Occipital lobe (tissue), 3 donors: ENCODE measurements at places on chromosomes 6 and 20.

GRCh38 chr6:131060311-131060710 lies 2.7 kb downstream of the EPB41L2 start:
- no peak for DNase-seq

DNA sequence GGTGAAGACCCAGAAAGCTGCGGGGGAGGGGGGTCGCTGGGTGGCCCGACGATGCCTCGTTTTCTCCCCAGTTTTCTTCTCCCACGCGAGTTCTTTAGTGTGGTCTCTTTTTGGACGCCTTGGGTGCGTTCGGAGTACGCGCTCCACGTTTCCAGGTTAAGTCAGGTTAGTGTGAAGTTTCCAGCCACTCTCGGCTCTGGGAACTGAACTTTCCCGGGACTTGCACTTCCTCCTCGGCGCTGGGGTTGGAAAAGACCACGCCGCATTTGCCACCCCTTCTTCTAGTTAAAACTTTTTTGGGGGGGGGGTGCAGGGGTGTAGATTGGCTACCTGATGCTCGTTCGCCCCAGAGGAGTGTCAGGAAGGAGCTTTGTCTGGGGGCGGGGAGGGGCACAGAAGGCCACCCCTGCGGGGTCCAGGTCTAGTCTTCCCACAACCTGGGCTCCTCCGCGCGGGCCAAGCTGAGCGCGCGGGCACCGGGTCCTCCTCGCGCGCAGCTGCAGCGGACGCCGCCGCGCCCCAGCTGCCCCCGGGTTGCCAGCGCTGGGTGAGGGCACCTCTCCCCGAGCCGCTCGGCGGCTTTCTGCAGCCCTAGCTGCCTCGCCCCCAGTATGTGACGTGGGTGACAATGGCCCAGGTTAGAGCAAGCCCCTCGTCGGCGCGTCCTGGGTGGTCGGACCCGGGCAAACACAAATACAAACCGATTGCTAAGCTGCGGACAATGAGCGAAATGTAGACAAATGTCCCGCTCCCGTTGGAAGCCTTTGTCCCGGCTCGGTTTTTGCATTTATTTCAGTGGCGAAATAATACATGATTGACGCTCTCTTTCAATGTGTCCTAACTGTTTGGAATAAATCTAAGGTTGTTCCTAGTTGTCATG lies 1.7 kb upstream of the NKX2-2 start:
- DNase-seq = no peak

DNA sequence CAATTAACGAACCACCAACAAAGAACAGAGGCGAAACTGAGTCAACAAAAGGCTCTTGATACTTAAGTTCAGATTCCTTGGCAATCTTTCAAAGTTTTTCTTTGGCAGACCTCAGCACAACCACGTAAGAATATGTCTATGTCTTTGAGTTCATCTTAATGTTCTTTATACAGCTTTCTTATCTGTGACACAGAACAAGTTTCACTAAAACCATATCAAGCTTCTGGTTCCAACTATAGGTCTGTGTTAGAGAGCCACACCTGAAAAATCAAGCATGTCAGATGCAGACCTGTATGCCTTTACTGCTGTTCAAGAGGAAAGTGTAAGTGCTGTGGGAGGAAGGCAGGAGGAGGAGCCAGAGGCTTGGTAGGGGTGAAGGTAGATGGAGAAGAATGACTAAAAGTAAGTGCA lies 271.3 kb downstream of the KHDC1L start:
- no peak for DNase-seq

- DNase-seq = no peak
Observed at GRCh38 chr20:64223526-64224067, 32.0 kb upstream of the PCMTD2 start.

- DNase-seq = no peak
Observed at GRCh38 chr6:78308025-78308424, 559.3 kb upstream of the IRAK1BP1 start.

DNA sequence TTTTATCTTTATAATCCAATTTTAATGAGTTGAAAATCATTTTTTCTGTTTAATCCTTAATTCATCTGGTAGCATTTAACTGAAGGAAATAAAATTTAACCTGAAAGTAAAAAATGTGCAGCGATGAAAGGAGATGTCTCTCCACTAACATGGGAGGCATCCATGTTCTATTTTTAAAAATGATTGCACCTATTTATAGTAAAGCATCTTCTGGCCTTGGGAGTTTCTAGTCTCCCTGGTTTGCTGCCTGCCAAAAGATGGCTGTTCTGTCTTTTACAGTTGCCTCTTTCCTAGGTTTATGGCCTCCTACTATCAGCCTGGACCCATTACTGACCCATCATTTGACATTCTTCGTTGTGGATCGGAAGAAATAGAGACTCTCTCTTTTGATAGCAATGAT lies 143.0 kb downstream of the B3GAT2 start:
- DNase-seq = no peak

DNA sequence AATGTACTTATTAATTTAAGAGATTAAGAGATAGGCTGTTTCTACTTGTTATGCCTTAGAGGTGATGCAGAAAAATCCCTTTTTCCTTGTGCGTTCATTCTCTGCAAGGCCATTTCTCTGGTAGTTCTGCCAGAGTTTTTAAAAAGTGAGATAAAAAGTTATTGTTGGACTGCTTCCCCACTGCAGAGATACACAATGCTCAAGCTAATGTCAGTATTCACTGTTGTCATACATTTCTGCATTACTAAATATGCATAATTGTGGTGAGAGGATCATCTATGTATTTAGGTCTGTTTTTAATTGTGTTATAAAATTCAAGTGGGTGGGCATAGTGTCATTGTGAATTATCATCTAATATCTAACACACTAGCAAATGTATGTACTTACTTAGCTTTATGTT lies 600.4 kb downstream of the HTR1B start:
- DNase-seq = no peak

- no peak for DNase-seq
Observed at GRCh38 chr6:144139817-144140216, 10.5 kb upstream of the STX11 start.

GRCh38 chr6:45156075-45156474 lies 172.1 kb upstream of the RUNX2 start:
- no peak for DNase-seq

GRCh38 chr6:76633259-76633658 lies 560.8 kb upstream of the IMPG1 start:
- no peak for DNase-seq

GRCh38 chr6:125444006-125444923 lies 142.5 kb upstream of the HDDC2 start:
- no peak for DNase-seq

DNA sequence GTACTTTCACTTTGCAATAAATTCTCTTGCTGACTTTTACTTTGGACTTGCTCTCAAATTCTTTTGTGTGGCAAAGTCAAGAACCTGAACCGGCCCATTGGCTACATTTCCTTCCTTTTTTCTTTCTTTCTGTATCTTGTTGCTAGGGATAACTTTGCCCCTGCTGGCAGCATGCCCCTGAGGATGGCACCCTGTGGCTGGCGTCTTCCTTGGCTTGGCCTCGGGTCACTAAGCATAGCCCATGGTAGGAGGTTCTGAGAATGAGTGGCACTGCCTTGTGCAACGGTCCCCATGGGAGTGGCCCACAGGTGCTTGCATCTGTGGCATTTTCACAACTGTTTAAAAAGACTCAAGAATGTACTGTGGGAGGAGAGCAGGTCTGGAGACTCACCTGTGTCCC lies 14.0 kb upstream of the HLA-F start:
- no peak for DNase-seq

DNA sequence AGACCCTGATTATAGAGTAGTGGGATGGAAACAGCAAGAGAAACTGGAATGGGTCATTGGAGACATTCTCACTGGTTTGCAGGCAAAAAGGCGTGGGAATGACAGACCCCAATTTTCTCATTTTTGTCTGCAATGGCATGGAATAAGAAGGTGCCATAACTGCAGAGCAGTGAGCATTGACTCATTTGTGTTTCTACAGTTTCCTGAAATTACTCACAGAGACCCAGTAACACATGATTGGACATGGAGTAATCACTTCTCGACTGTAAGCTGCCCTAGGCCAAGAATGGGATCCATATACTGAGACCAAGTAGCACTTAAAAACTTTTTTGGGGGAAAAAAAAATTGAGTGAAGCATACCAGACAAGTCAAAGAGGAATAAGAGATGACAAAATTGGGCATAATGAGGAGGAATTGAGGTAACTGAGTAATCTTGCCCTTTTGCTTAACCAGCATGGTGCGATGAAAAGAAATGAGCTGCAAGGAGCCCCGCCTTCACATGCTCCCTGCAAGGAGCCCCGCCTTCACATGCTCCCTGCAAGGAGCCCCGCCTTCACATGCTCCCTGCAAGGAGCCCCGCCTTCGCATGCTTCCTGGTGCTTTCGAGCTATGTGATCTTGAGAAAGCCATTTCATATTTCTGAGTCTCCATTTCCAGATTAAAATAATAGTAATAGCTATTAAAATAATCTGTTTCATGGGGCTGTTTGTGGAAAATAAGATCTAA lies 44.1 kb downstream of the NHSL1 start:
- DNase-seq = no peak

DNA sequence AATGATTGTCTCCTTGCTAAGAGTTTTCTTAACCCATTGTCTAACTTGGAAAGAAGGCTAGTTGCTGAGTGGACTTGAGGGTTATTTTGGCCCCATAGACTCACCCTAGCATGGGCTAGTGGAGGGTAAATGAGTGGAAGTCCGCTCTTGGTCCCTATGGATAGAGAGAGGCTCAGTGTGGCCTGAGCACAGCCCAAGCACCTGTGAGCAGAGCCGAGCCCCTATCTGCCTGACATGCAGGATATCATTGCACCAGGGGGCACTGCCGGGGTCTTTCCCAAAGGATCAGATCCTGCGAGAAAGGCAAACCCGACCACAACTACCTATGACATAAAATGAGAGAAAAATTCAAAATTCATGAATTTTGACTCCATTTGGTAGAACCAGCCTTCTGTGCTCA lies 70.6 kb upstream of the GGTLC1 start:
- DNase-seq = no peak

GRCh38 chr20:57389695-57390603 lies 1.2 kb upstream of the RBM38 start:
- DNase-seq = no peak

DNA sequence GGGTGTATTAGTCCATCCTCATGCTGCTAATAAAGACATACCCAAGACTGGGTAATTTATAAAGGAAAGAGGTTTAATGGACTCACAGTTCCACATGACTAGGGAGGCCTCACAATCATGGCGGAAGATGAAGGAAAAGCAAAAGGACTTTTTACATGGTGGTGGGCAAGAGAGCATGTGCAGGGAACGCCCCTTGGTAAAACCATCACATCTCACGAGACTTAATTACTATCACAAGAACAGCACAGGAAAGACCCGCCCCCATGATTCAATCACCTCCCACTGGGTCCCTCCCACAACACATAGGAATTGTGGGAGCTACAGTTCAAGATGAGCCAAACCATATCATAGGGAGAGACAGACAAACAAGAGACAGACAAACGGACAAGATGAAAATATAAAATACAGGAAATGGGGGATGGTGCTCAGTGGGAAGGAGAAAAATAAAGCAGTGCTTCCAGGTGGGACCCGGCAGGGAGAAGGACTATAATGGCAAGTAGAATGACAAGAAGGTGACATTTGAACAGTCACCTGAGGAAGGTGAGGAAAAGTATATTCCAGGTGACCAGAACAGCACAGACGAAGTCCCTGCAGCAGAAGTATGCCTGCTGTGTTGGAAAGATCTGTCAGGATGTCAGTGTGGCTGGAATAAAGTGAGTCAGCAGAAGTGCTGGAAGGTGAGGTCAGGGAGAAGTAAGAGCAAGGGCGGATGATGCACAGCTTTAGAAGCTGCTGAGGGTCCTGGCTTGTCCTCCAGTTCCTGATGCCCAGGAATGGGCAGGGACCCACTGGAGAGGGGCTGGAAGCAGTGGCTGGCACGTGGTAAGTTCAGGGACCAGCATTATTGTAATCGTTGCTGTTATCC lies 61.1 kb downstream of the SLC2A10 start:
- DNase-seq = no peak

DNA sequence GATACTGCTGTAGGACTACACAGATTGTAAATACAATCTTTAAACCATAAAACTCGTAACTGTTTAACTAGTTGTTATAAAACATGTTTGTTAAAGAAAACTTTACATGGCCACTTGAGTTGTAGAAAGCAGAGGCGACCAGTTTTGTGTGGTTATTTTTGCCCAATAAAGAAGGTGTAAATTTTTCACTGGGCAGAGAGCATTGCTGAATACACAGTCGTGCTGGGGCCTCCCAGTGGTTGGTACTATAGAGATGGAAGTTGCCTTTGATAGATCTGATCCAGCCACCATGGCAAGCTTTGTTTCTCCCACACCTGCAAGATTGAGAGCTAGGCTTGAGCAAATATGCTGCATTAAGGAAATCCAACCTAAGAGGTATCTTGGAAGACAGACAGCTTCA lies 34.0 kb upstream of the YWHAB start:
- DNase-seq = no peak

DNA sequence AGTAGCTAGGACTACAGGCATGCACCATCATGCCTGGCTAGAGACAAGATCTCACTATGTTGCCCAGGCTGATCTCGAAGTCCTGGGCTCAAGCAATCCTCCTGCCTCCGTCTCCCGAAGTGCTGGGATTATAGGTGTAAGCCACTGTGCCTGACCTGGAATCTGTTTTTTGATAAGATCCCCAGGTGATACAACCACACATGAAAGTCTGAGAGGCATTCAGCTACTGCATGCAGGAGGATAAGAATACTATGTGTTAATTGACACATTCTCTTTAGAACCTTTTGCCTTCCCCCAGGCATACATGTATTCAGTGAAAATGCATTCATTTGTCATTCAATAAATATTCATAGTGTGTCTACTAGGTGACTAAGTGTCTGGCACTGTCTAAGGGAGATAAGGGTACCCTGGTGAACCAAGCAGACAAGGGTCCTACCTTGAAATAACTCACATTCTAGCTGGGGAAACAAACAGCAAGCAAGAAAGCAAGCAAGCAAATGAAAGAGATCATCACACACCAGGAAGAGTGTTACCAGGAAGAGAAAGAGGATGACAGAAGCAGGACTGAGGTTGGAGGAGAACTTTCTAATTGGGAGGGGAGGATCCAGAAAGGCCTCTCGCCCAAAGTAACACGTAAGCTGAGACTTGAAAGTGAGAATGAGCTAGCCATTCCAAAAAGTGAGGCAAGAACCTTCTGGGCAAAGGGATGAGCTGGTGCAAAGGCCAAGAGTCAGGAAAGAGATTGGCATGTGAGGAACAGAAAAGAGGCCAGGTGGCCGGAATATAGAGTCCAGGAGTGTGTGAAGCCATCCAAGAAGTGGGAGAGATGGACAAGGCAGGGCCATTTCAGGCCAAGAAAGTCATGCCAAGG lies 6.5 kb downstream of the GFOD1 start:
- DNase-seq = no peak

DNA sequence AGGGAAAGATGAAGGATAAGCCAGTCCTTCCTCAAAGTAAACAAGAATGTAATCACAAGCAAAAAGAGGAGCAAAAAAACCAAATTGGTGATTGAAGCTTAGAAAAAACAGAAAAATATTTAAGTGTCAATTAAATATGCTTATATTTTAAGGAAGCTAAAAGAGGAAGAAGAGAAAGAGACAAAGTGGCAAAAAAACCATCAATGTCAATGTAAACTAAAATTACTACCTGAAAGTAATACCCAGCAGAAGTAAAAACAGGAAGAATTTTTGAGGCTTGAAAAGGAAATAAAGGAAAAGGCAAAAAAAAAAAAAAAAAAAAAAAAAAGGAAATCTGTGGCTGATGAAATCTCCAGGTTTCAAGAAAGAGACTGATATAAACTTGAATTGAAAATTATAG lies 36.2 kb upstream of the OGFRL1 start:
- no peak for DNase-seq
